Chondrocyte (in vitro differentiated cells): ENCODE measurements at places on chromosomes 3 and 15.

- DNase-seq: no peak
Measured at GRCh38 chr3:16813336-16813735, 71.4 kb upstream of the PLCL2 start.

DNA sequence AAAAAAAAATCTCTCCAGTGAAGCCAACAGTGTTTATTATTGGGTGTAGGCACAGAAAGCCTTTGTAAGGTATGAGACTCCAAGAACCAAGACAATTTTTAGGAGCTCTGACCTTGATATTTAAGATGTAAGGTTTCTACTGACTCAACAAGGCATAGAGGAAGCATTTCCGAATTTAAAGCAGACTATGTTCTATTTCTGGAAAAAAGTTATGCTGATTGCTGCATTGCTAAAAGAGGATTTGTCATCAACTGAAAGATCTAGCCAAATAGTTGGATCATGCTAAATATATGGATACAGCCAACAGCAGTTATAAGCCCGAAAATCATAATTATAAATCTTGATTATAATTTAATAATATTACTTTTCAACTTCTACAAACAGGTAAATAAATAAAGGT, 53.3 kb upstream of the MELTF start:
- DNase-seq: no peak

DNA sequence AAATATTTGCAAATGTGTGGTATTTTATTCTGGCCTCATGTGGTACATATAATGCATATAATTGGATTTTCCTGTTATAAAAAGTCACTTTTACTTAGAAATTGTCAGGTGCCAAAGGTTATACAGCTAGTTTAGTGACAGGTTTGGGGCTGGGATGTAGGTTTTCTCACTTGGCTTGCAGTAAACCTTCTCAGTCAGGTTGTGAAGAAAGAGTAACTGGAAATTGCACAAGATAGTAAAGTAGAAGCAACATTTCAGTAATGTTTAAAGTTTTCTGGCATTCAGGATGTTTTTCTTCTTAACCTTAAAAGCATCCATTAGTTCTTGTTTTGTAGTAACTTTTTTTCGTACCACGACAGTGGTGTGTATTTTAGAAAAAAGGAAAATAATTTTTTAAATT, 53.9 kb downstream of the MEF2A start:
- no peak for DNase-seq

GRCh38 chr3:43852066-43852465, 161.3 kb downstream of the ABHD5 start:
- no peak for DNase-seq

GRCh38 chr15:74193299-74193718, 9.3 kb downstream of the STRA6 start:
- no peak for DNase-seq

- DNase-seq: no peak
Measured at GRCh38 chr3:138196023-138196422, 8.9 kb downstream of the ARMC8 start.

DNA sequence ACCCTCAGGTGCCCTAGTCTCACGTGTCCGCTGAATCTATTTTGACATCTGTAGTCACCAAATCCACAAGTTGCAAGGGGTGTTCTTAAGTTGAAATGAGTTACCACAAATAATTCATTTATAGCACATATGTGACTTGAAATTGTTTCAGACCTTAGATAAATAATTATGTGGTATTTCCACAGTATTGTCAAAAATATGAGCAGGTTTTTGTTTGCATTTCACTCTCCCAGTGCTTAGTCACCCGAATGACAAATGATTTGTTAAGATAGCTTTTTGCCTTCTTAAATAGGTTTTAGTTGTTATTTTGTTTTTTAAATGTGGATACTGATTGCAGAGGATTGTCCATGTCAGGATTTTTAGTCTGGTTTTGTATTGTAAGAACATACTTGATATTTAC, 2.6 kb downstream of the MFSD1 start:
- DNase-seq: no peak

DNA sequence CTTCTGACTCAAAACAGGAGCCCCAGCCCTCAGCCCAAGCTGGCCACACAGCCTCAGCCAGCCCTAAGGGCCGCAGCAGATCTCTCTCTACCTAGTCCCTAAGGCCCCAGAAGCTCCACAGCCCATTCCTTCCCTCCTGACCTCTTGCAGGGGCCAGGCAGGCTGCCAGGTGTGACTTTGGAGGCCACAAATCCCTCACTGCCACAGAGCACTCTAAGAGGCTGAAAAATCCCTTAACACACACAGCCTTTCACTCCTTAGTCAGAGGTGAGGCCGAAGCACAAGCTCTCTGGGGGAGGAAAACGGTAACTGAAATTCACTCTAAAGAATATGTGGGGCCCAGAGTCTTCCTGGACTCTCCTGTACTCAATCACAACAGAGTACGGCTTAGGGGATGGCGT, 23.3 kb downstream of the LRRC2 start:
- no peak for DNase-seq

DNA sequence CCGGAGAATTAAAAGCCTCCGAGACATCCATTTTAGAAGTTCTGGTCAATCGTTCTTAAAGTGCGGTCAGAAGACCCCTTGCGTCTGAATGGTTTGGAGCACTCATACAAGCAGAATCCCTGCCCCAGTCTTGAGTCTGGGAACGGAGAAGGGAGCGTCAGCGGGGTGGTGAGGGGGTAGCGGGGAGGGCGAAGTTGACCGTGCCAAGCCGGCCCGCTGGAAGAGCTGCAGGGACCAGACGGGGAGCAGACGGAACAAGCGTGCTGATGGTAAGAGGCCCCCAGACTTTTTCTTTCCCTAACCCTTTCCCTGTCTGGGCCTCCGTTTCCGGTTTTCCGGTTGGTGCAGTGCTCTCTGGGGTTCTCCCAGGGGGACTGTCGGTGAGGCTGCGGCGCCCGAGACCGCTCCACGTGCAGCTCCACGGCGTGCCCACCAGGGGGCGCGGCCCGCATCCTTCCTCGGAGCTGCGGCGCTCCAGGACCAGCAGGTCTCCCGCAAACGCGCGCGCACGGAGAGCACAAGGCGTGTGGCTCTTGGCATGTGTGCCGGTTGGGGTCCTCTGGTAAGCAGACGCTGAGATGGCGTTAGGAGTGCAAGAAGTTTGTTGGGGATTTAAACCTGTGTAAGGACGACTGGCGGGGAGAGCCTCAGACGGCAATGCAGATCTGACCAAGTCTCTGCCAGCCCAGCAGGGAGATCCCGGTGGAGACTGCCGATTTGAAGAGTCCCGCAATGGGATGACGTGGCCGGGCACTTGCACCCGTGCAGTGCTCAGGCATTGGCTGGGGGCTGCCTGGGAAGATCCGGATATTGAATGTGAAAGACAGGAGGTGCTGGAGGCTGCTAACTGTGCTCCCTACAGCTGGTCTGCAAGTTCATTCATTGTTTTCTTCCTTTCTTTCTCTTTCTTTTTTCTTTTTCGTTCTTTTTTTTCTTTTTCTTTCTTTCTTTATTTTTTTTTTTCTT, 19.2 kb upstream of the CORO2B start:
- DNase-seq: peak; percentile 88
